T follicular helper cell (primary cell): ENCODE measurements at places on chromosomes 12 and 14.

- DNase-seq, result no peak
These were observed 694.3 kb upstream of the TBX3 start for GRCh38 chr12:115378291-115378690.

GRCh38 chr14:90354551-90355298 is 23.0 kb upstream of the NRDE2 start:
- no peak for DNase-seq

DNA sequence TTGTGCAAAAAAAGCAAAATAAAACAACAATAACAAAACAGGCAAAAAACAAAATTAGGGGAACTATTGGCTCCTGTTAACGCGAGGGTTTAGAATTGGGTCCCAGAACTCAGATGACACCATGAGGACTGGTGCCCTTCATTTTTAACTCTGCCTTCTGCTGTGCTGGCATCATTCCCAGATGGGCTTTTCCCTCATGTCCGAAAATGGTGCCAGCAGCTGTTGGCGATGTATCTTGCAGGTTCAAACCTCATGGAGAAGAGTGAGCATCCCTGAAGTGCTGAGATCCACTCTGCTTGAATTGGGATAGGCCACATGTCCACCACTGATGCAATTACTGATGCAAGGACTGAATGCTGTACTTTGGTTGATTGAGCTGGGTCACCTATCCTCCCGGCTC is 61.1 kb downstream of the MYRFL start:
- no peak for DNase-seq

DNA sequence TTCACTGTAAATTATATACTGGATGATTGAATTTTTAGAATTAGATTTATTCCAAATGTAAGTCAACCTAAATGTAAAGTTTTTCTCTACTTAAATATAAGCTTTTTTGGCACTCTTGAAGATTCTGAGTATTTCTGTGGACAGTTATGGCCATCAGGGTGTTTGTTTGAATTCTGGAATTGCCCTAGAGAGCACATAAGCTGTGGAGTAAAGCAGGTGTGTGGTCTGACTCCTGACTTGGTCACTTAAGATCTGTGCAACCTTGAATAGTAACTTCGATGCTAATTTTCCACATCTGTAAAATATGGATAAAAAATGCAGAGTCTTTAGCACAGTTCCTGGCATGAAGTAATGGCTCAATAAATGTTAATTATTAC is 64.4 kb downstream of the FUT8 start:
- DNase-seq, result no peak

DNA sequence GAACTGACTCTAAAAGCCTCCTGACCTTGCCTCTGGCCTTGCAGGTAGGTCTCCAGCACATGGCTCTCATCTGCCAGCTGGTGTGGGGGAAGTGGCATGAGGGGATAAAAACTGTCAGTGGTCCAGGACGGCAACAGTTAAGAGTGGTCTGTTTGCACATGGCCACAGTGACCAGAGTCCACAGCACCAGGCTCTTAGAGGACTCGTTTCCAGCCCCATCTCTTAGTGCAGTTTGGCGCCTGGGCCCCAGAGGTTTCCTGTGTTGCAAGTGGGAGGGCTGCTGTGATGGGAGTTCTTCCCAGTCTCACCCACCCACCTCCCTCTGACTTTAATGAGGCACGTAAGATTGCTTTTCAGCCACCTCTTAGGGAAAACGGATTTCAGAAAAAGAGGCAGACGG is 37.0 kb downstream of the APPL2 start:
- no peak for DNase-seq

GRCh38 chr12:132356691-132357622 is 27.6 kb upstream of the GALNT9 start:
- DNase-seq, result no peak
